ENCODE measurements at places on chromosomes 6 and 20.

DNA sequence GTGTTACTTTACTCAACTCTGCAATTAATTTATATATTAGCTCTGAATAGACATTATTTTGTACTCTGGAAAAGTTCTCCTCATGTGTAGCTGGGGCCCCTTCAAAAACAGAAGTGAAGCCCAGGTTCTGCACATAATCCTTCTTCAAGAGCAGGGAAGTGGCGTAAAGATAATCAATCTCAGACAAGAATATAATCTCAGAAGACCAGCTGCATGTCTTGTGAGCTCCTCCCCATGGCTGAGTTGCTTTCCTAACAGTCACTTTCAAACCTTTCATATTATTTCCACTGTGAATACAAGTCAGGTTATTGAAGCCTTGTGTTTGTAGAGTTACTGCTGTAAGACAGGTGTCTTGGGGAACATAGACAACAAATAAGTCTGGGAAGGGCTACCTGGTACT, 691.9 kb downstream of the RFPL4B start:
- DNase-seq, result no peak

- no peak for DNase-seq
Observed at GRCh38 chr20:51972056-51972455, 169.7 kb upstream of the SALL4 start.

GRCh38 chr6:130365166-130366106, at the start of gene TMEM200A:
TMEM200A (plus strand) TSS chr6:130366017; CDS start chr6:130440423, 74,406 bp downstream.
- peak; percentile 38 for DNase-seq

- DNase-seq, result no peak
Observed at GRCh38 chr6:80541181-80541580, 434.7 kb downstream of the BCKDHB start.

DNA sequence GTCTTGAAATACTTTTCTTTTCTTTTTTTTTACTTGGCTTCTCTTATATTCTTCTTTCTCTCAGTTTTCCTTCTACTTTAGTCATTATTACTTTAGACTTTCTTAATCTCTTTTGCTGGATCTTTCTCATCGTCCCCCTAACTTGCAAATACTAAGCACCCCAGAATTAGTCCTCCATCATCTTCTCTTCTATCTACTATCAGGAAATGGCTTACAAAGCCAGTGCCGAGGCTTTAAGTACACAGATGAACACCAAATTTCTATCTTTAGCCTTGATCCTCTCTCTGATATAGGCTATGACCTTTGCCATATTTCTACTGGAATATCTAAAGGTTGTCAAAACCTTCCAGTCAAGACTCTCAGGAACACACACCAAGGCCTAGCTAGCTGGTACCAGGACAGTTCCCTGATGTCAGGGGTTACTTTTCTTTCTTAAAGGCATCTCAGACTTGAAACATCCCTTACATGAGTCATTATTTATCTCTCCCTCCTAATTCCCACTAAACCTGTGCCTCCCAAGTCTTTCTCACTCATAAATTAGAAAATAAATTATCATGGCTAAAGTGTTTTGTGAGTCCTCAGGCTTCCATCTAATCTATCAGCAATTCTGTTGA, 278.6 kb upstream of the TCF21 start:
- no peak for DNase-seq

DNA sequence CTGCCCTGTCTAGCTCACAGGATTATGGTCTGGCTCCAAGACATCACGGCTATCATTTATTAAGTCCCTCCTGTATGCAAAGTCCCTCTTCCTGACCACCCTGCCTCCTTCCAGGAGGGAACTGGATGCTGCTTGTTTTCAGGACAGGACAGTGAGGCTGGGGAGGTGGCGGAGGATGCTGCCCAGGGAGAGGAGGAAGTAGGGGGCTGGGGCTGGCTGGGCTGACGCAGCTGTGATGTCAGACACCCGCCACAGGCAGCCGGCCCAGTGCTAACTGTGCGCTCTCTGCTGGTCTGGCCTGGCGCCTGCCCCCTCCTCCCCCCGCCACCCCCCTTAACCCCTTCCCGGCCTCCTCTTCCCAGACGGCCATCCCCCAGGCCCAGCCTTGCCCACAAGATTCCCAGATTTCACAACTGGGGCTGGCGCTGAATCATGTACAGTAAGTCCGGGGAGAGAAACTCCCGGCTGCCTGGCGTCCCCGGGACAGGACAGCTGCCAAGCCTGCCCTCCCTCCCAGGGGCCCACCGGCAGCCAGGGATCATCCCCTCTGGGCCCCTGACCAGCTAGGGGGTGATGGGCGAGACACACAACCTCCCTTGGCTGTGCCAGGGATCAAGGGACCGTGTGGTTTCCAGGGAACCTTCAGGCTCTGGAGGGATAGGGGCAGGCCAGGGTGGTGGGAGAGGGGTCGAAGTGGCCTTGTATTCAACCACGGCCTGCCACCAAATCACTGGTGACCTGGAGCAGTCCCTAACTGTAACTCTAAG, 118.1 kb downstream of the CEBPB start:
- DNase-seq, result no peak

GRCh38 chr6:119890470-119890869, 540.9 kb upstream of the MAN1A1 start:
- DNase-seq, result no peak

GRCh38 chr6:109441069-109441816, 719 bp downstream of the SMPD2 start:
- DNase-seq, result no peak

DNA sequence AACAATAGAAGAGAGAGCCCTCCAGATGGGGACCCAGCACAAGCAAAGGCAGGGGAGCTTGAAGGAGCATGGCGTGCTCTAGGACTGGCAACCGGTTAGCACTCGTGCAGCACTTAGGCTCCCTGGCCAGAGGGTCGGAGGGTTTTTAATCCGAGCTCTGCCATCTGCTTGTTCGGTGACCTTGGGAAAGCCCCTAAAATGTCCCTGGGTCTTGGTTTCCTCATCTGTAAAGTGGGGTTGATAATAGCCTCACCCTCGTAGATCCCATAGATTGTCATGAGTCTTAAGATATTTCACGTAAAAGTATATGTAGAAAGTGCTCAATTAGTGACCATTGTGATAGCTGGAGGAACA, 16.6 kb upstream of the HCK start:
- no peak for DNase-seq

- DNase-seq, result no peak
Observed at GRCh38 chr6:161891542-161891941, 617.7 kb upstream of the AGPAT4 start.

- DNase-seq, result no peak
Observed at GRCh38 chr20:63049561-63050221, 42.9 kb upstream of the BHLHE23 start.

DNA sequence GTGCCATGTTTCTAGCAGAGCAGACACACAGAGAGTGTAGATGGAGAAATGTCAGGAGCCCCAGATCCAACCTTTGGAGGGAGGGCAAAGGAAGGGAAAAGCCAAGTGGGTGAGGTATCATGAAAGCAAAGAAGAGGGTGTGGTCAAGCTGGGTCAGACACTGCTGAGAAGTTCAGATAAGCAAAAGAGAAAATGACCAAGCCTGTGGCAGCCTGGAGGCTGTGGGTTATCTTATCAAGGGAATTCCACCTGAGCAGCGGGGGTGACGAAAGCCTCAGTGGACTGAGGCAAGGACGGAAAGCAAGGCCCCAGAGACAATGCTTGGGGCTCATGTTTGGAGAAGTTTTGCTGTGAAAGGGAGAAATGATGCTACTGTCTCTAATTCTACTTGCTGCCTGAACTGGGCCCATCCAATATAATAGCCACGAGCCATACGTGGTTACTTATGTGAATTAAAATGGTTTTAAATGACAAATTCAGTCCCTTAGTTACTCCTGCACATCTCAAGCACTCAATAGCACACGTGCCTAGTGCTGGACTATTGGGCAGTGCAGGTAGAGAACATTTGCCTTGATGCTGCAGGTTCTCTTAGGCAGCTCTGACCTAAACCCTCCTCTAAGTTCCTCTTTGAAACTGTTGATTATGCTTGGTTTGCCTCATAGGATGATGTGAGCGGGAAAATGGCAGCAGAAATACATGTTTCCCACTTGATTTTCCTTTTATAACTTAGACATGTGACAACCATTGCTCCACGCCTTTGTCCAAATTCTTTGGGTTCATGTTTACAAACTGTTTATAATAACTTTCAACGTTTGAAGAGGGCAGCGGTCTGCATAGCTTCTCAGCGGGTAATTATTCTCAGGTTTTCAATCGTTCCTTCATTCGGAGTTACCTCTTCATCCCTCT, 63.7 kb downstream of the SLC22A23 start:
- DNase-seq, result no peak
